Activated CD4-positive, alpha-beta T cell treated with anti-CD3 and anti-CD28 coated beads, Interleukin-2, amount 50 U/mL, for 16 hours (primary cell): ENCODE measurements at places on chromosomes 12 and 14.

DNA sequence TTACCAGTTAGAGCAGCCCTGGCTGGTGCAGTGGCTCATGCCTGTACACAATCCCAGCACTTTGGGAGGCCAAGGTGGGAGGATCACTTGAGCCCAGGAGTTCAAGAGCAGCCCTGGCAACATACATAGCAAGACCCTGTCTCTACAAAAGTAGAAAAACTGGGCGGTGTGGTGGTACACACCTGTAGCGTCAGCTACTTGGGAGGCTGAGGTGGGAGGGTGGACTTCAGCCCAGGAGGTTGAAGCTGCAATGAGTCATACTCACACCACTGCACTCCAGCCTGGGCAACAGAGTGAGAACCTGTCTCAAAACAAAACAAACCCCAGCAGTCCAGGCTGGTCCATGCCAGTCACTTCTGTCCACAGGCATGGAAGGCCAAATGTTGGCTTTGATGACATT, 7.4 kb downstream of the COX14 start:
- DNase-seq = no peak

- DNase-seq = peak; percentile 88
Measured at GRCh38 chr14:105248368-105249181, at the start of gene BTBD6. Gene BTBD6 (plus strand): TSS chr14:105248533. CDS start chr14:105248712, 179 bp downstream.

DNA sequence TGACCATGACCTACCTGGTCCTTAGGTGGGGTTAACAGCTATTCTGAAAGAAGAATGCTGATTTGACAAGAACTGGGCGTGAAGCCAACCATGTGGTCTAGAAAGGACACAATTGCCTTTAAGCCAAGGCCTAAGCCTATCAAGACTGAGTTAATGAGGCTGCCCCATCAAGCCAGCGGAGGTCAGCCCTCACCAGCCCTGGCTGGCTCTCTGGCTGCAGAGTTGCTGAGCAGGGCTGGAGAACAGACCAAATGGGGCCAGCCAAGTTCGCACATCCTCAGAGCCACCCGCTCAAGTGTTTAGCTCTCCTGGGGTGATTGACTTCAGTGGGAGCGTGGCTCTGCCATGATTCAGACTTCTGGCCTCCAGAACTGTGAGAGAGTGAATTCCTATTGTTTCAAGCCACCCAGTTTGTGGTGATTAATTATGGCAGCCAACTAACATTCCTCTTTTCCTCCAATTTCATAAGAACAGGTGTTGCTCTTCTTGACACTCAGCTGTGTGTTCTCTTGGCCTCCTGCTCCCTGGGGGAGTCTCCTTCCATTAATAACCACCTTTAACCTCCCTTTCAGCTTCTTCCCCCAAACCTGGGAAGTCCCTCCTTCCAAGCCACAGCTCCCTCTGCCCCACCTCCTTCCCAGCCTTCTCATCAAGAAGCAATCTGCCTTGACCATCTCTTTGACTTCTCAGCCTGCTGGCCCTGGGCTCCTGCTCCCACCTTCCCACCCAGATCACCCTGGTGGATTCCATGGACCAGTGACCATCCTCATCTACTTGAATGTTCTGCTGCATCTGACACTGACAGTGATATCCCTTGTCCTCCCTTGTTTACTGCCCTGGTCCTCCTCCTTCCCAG, 5.3 kb upstream of the SERPINA5 start:
- no peak for DNase-seq

- DNase-seq = no peak
Measured at GRCh38 chr14:68576496-68577244, 216.2 kb downstream of the ZFP36L1 start.

DNA sequence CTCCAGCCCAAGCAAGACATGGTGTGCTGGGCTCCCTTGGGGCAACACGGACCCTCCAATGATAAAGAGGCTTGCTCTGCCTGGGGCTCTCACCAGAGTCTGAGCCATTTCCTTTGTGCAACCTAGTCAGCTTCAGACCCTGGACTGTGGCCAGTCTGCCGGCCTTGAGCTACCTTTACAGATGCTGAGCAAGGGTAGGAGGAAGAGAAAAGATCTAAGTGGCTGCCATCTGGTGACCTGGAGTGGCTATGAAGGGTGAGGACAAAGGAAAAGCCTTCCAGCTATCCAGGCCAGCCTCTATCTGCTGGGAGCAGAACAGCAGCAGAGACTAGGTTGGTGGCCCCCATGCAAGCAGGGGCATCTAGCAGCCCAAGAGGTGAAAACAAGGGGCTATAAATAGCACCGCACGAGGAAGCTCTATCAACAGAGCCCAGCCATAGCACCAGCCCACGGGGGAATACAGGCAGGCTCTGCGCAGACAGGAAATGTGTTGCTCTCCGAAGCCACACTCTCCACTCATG, 230.1 kb downstream of the FOXN3 start:
- no peak for DNase-seq

DNA sequence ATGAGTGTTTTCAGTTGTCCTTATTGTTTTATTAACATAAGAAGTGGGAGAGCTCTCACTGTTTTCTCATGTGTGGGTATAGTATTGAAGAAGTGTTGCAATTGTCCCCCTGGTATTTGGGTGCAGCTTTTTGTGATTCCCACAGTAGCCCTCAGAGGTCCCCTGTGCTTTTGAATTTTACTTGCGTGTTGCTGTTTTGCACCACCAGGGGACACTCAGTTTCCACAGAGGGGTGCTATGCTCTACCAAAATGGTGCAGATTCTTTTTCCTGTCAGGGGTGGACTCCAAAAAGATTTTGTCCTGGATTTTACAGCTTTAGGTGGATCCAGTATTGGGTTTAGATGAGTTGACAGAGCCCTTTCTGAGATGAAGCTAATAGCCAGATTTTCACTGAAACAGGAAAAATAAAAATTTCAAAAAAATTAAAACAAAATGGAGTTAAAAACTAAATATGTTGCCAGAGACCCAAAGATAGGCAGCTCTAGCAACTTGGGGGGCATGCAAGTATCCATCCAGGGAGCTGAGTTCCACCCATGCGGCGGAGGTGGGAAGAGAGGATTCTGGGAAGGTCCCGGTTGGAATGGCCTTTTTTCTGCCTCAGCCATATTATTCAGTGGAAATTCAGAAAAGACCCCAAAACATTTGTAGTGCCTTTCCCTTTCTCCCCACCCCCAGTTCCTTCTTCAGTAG, 50.2 kb downstream of the TTLL5 start:
- DNase-seq = peak; percentile 35

DNA sequence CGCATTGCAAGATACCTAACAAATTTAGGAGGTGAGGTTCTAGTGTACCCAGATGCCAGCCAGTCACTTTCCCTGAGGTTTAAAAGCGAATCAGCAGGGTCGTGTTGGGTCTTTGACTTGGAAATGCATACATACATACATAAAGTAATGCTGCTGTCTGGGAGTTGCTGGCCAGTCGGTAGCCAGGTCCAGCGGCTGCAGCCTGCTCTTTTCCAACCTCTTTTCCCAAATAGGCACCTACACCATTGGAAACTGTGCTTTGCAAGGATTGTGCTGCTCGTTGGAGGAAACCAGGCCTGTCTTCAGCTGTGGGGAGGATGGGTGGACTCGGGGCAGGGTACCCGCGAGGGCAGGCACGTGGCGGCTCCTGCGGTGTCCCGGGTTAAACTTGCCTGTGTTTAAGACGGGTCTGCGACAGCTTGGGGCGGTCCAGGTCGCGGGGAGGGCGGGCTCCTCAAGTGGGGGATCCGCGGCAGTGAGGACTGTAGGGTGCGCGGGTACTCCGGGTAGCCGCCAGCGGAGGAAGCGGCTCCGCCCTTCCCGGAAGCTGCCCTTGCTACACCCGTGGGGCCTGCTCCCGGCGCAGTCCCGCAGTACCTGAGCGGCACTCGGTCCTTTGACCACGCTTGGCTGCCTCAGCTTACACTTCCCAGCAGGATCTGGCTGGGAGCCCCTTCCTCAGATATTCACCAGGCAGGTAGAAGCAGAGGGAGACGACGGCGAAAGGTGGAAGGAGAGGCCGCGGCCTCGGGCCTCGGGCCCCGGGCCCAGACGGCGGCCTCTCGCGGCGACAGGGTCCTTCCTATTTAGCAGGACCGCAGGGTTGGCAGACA, 2.7 kb downstream of the TTC6 start:
- DNase-seq = no peak

- no peak for DNase-seq
Measured at GRCh38 chr12:102643879-102644575, 163.7 kb upstream of the IGF1 start.

- peak; percentile 41 for DNase-seq
Measured at GRCh38 chr12:104669851-104670337, 213.1 kb downstream of the CHST11 start.

DNA sequence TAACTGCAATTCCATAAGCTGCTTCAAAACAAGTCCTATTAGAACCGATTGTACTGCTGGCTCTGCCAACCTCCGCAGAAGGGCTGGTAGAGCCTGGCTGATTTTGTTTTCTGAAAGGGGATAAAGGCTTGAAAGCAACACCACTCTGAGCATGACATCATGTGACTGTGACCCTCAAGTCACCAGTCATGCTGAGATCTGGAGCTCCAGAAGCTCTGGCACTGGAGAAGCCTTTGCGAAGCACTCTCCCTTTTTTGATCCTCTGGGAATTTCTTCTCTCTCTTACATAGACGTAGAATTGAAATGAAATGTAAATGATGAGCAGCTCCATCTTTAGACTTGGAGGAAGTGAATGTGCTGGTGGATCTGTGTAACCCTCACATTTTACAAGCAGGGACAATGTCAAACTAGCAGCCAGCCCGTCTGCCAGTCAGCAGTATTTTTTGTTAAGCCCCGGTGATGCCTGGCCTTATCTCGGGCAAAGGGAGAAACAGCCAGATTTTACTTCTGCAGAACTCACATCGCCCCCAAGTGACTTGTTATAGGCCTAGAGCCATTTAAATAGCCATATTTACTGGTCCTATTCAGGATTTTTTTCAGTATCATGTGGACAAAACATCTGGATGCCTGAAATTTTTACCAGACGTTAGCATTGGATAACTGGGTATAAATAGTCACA, 112.1 kb upstream of the NPAS3 start:
- no peak for DNase-seq
